ENCODE measurements at places on chromosomes 5 and 9.

GRCh38 chr5:158287643-158288271, 428.8 kb upstream of the CLINT1 start:
- DNase-seq: peak; percentile 51

DNA sequence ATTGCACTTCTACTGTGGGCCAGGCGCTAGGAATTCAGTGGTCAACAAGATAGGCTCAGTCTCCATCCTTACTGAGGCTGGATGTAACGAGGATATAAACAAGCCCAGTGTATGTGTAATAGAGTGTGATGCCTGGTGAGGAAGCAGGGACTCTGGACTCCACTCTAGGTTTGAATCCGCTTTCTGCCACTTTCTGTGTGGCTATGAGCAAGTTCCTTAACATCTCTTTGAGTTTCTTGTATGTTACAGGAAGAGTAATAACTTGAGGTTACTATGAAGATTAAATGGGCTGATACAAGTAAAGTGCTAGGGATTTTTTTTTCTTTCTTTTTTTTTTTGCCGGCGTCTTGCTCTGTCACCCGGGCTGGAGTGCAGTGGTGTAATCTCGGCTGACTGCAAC, 12.4 kb downstream of the DOCK2 start:
- no peak for DNase-seq

- DNase-seq: no peak
These were observed 54.6 kb downstream of the SCAI start for GRCh38 chr9:125088752-125089151.

- DNase-seq: peak; percentile 9
These were observed 581.4 kb downstream of the RAB3C start for GRCh38 chr5:59164041-59164830.

- DNase-seq: no peak
These were observed 103.3 kb downstream of the ZNF354C start for GRCh38 chr5:179163236-179164155.

GRCh38 chr5:88845081-88845697, 37.8 kb downstream of the MEF2C start:
- DNase-seq: peak; percentile 21

- DNase-seq: peak; percentile 32
These were observed 41.2 kb downstream of the ANKH start for GRCh38 chr5:14830210-14831005.

GRCh38 chr5:143142596-143143435, 260.7 kb downstream of the NR3C1 start:
- no peak for DNase-seq

DNA sequence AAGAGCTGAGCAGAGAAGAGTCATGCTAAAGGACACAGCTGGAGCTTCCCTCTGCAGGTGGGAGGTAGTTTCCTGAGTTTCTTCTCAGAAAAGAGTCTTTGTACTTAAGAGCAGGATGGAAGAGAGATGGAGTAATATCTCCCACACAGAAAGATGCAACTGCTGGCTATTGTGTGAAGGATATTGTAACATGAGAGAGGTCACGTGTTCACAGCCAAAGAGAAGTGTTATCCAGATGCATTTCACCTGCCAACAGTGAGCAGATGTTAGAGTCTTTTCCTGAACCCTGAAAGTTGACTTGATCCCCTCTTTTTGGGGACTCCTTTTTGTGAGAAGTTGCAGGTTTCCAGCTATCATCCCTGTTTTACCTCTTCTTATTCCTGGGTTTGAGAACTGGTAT, 14.0 kb upstream of the TRIO start:
- no peak for DNase-seq

DNA sequence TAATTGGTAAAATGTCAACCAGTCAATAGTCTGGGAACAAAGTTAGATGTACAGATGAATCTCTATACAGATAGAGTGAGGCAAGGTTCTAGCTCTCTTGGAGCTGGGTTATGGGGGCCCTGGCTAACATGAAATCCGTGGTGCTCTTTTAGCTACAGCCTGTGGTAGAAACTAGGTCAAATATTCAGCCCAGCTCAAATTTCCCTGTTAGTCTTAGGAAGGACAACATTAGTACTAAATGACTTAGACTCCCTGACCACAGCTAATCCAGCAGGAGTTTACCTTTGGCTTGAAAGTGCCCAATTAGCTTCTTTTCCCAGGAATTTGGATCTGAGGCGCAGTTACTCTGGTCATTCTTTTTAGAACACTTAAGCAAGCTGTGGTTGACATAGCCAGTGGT, 170.5 kb downstream of the DMRTA1 start:
- no peak for DNase-seq

DNA sequence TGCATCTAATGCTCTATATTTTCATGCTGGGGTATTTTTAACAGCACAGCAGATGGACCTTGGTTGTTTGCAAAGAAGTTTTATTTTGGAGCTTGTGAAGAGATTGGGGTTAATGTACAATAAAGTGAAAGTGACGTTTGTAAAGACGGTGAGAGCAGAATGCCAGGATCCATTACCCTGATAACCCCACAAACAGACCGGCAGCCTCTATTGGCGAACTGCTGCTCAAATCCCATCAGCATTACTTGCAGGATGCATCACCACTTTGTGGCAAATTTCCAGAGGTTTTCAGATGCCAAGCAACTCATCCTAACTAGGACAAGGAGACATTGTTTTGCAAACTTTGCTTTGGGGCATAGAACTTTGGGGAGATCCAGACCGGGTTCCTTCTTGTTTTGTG, 383.3 kb upstream of the ZNF462 start:
- no peak for DNase-seq

DNA sequence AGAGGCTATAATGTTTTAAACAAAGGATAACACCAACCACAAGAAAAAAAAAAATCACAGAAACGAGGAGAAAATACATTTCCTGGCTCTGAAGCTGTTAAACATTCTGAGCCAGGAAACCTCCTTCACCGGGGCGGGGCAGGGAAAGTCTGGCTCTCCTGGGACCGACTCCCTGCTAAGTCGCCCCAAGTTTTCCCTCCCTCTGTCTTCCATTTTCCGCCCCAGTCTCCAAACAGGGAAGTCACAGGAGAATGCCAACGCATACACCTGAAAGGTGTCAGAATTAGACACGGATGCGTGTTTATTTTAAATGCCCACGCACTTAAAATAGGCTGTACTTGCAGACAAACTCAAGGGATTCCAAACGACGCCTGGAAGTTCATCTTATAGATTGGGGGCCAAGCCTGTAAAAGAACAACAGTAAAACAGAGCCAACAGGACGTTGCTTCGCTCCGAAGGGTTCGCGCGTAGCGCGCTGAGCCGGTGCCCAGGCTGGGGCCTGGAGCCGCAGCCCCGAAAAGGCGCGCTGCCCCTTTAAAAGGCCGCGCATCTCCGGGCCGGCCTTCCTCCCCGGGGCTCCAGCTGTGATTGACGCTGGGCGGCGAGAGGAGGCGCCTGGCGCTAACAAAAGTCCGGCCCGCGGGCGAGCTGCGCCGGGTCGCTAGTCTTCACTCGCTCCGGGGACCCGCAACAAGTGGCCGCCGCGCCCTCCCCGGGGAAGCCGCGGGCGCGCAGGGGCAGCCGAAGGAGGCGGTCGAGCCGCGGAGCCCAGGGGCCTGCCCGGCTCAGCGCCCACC, at the start of gene FBXL7:
Gene FBXL7 (plus strand): TSS at position 653 of the 797 bp plus-strand sequence.
- DNase-seq: peak; percentile 81

GRCh38 chr5:82802954-82803353, 274.2 kb downstream of the TMEM167A start:
- no peak for DNase-seq

DNA sequence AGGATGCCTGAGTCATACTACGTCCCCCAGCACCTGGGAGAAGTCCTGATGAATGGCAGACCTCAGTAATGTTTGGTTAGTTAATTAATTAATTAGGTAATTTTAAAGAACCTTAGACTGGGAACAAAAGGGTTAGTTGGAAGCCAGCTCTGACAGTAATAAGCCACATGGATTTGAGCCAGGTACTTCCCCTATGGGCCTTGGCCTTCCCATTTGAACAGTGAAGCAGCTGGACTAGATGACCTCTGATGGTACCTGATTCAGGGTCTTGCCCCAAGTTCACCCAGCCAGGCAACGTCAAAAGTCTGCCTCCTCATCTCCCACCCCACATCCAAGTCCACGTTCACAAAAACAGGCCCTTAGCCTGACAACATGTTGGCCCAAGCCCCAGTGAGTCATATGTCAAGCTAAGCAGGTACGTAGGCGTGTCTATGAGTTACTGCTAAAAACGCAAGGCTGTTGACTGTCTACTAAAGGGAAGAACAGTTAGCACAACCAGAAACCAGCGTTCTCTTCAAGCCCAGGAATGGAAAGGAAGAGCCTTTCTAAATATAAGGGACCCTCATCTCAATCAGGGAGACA, 303.2 kb downstream of the ACTL7B start:
- no peak for DNase-seq

- no peak for DNase-seq
These were observed 244.3 kb downstream of the ASTN2 start for GRCh38 chr9:117170567-117170966.

GRCh38 chr5:139655727-139656271, 7.7 kb downstream of the CXXC5 start:
- DNase-seq: no peak

DNA sequence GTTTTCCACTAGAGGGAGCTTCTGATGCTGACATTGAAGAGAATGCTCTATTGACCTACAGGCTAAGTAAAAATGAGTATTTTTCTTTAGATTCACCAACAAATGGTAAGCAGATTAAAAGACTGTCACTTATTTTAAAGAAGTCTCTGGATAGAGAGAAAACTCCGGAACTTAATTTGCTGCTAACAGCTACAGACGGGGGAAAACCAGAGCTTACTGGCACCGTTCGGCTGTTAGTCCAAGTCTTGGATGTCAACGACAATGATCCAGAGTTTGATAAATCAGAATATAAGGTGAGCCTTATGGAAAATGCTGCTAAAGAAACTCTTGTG, 764 bp downstream of the PCDHA11 start:
- no peak for DNase-seq

GRCh38 chr5:56676091-56676768, 139.1 kb upstream of the MAP3K1 start:
- DNase-seq: no peak

DNA sequence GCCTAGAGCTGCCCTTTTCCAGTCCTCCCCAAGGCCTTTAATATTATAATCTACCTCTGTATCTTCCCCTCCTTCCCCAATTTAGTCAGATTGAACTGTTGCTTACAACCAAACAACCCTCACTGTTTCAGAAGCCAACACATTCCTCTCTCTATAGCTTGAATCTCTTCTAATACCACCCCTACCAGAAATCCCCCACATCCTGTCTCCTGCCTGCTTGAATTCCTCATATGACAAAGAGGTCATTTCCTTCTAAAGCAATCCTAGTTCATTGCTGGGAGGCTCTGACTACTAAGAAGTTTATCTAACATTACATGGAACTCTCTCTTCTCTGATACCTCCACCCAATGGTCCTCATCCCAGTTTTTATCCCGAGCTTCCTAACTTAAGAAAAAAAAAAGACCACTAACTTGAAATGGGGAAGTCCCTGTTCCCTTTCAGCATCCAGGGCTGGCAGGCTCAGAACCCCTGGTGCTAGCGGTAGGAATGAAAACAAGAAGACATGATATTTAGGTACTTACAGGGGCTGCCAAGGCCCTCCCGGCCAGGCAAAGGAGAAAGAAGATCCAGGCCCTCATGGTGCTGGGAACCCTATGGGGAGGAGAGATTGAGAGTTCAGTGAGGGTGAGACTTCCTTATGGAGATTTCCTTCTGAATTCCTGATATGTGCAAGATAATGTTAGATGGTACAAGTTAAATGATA, 11.0 kb downstream of the SPARC start:
- DNase-seq: peak; percentile 87
